ENCODE measurements at places on chromosomes 12 and 14.

GRCh38 chr14:91493169-91493568, 16.9 kb downstream of the PPP4R3A start:
- DNase-seq, result no peak

DNA sequence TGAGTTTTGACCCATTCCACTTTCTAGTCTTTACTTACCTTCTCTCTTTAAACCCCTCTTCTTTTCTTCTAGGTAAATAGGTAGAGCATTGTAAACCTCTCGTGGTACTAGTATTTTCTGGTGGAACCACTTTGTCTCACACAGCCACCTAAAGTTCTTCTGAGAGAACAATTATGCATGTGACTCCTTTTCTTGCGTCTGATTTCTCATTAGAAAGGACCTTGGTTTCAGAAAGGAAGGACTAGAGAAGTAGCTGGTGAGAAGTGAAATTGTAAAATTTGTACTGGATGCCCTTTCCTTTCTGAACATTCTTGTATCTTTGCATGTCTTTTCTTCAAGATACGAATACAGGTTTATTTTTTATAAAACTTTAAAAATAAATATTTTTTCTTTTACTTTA, 99.0 kb downstream of the NUBPL start:
- DNase-seq, result no peak

DNA sequence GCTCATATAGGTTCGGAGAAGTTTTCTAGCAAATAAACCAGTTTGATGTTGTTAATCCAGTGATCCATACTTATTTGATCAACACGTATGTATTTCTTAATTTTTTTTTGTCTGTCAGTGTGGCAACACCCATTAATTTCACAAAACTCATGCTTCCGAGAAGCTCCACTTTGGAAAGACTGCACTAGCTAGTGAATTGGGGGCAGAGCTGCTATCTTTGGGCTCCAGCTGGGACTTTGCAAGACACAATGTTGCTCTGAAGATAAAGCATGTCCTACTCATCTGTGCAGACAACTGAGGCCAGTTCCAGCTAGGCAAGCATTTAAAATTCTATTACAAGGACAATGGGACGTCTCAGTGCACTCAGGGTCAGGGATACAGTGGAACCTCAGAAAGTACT, 298.4 kb downstream of the NUAK1 start:
- DNase-seq, result no peak

DNA sequence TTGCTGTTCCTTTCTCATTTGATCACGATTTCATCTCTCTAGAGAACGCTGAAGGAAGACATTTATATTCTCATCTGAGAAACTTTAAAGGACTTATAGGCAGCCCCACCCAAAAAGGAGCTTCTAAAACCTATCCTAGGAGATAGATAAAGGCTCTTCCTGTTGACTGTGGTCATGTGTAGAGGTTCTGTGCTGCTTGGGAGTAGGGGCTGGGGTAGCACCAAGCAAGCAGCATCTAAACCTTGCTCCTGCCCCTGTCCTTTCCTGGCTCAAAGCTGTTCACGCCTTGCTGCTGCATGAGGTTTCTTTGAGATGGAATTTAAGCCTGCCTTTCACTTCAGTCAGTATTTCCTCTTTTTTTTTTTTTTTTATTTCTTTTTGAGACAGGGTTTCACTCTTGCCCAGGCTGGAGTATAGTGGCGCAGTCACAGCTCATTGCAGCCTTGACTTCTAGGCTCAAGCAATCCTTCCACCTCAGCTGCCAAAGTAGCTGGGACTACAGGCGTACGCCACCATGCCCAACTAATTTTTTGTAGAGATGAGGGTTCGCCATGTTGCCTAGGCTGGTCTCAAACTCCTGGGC, 41.4 kb downstream of the RAB35 start:
- DNase-seq, result no peak

DNA sequence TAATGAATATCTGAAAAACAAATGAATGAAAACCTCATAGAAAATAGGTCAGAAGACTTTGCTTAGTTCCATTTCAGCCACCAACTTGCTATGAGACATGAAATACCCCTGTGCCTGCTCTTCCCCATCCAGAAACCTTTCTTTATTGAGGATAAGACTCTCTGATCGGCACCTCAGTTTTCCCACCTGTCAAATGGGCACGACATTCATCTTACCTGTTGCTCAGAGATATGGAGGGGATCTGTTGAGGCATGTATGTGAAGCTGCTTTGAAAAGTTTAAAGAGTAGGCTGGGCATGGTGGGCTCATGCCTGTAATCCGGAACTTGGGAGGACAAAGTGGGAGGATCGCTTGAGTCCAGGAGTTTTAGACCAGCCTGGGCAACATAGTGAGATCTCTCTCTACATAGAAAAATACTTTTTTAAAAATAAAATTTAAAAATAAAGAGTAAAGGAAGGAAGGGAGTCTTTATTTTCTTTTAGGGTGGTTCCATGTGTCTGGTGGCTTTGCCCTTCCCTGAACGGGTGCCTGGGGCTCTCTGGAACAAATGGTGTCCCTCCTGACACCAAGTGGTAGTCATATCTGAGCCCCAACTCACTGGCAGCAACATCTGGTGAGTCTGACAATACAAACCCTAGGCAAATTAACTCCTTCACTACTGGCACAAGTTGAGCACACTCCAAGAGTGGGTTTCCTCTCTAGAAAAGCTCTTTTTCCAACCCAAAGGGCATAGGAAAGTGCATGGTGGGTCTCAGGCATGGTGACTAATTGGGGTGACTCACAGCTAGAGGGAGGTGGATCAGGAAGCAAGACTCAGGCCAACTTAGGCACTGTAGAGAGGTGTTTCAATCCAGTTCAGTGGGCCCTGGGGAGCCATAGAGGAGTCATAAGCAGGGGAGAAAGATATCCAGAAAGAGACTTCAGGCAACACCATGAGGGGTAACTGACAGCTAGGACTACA, 42.1 kb downstream of the MAP1LC3B2 start:
- no peak for DNase-seq

- no peak for DNase-seq
Observed at GRCh38 chr14:31110872-31111271, 84.7 kb upstream of the STRN3 start.

DNA sequence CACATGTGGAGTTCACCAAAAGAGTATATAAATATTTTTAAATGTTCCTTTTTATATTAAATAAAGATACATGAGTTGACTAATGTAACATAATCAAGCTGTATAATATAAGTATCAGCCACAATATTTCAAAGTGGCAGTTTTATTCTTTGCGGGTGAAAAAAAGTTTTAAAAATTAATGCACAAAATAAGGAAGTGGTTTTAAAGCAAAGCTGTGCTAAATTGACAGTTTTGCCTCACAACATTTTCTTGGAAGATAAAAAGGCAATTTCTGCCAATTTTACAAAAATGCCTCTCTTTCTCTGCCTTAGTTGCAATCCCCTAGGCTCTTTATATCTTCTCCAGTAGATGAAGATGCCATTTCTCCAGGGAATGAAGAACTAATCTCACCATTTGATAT, 719.1 kb downstream of the C12orf50 start:
- DNase-seq, result no peak

- no peak for DNase-seq
Observed at GRCh38 chr14:79480212-79480611, 731.1 kb downstream of the DIO2 start.
